ENCODE measurements at places on chromosomes 6 and 20.

DNA sequence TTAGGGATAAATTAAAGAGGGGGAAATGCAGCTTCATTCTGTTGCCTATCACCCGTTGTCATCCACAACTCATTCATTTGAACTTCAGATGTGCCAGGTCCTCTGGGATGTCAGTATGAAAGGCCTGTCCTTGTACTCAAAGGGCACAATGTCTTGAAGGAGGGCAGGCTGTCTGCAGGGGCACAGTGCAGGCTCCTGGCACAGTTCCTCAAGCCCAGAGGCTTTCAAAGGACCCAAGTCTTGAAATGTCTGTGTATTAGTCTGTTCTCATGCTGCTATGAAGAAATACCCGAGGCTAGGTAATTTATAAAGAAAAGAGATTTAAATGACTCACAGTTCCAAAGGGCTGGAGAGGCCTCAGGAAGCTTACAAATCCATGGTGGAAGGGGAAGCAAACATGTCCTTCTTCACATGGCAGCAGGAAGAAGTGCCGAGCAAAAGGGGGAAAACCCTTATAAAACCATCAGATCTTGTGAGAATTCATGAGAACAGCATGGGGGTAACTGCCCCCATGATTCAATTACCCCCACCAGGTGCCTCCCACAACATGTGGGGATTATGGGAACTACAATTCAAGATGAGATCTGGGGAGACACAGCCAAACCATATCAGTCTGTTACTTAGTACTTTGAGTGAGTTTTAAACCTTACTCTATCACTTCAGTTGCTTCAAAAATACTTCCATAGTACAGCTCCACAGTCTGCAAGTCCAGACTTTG is 9.4 kb downstream of the SNX9 start:
- peak; percentile 33 for DNase-seq

GRCh38 chr6:119881416-119881815 is 531.9 kb upstream of the MAN1A1 start:
- peak; percentile 9 for DNase-seq

- no peak for DNase-seq
Measured at GRCh38 chr20:57371363-57371762, 19.8 kb upstream of the RBM38 start.

DNA sequence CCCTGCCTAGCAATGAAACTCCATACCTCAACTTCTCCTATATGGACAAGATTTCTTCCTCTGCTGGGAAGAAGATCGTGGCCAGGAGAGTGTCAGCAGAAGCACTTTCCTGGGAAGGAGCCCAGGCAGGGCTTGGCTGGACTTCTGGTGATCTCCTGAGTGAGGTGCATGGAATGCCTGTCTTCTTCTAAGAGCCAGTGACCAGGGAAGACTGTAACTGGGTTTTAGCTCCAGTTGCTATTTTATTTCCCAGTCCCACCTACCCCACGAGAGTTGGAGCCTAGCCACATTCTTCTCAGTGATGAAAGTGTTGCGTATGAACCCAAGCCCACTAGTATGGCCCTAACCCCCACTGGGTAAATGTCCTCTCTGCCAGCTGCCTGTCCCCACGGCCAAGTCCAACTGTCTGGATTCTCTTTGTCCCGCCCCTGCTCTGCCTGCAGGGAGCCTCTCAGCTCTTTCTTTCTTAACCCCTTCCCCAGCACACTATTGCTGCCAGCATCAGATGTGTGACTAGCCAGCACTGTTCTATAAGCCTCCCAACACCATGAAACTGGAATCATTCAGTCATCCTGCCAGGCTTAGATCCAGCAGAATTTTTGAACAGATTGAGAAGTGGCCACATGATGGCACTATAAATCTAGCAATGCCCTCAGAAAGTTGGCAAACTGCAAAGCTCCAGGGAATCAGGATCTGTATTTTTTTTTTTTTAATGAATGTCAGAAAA is 69.8 kb upstream of the FAM184A start:
- DNase-seq: peak; percentile 83

- DNase-seq: peak; percentile 90
Measured at GRCh38 chr6:89034586-89035251, 45.8 kb upstream of the PNRC1 start.

GRCh38 chr6:154613137-154613676 is 102.7 kb upstream of the CNKSR3 start:
- DNase-seq: peak; percentile 58

DNA sequence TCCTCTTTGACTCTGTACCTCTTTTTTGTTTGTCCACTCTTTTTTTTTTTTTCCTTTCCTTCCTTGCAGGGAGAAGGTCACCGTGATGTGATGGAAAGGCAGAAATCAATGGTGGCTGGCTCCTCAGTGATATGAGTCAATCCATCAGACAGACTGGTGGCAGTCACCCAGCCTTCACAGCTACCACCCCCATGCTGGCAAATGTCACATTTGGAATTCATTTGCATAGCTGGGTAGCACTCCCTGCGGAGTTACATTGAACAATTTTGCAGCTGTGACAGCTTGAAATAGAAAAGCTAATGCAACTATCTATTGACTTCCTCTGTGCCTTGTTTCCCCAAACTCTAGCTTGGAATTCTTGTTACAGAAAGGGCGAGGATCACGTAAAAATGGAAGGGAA is 668.4 kb downstream of the C6orf118 start:
- no peak for DNase-seq

DNA sequence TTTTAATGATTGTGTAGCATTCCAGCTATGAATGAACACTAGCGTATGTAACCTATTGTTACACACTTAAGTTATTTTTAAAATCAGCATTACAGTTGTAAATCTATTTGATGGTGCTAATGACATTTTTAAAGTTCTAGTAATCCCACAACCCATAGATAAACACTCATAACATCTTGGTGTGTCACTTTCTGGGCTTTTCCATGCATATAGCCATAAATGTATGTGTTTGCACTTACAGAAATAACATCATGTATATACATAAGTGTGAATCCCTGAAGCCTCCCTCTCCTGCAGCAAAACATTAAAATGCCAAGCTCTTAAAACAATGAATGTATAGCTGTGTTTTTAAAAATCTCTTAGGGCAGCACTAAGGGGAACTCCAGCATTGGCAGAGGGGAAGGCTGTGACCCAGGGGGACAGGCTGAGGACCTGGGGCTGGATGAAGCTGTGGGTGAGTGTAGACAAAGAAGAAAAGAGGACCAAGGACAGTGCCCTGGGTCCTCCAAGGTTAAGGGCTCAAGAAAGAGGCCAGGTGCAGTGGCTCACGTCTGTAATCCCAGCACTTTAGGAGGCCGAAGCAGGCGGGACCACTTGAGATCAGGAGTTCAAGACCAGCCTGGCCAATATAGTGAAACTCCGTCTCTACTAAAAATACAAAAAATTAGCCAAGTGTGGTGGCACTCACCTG is 929 bp upstream of the CENPB start:
- no peak for DNase-seq

- DNase-seq: peak; percentile 22
Measured at GRCh38 chr20:51969191-51969590, 166.9 kb upstream of the SALL4 start.

DNA sequence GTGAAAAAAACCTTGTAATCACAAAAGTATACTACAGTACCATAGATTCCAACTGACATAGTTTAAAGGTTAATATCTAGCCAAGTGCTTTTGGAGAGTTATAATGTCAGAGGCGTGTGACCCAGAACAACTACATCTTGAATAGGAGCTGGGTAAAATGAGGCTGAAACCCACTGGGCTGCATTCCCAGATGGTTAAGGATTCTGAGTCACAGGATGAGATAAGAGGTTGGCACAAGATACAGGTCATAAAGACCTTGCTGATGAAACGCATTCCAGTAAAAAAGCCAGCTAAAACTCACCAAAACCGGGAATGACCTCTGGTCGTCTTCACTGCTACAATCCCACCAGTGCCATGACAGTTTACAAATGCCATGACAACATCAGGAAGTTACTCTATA is 22.4 kb upstream of the KIAA0408 start:
- DNase-seq: peak; percentile 30

DNA sequence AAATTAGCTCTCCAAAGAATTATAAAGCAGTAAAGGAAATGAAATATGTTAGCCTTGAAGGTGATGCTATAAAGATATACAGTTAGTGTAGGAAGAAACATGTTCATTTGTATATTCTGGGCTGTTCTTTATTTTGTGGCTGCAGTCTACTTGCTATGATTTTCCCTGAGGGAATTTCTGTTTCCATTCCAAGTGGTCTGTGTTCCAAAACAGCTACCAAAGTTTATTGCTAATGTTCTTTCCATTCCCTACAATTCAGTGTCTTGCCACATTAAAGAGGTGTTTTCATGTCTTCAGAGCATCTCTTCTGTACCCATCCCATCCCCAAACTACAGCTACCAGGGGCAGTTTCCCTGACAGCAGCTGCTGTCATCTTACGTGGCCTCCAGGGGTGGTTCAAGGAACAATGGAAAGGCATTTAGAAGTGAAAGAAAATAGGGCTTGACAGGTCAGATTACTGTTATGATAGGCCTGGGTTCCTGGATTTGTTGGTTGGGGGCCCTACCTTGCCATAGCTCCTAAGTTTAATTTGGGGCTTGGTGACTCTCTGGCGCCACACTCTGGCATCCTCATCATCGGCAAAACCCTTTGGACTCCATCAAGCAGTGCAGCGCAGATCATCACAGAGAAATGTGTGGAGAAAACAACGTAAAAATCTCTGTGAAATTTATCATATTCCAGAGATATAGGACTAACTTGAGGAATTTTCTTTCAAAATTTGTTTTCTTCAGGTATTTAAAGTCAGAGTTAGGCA is 33.8 kb upstream of the AIG1 start:
- peak; percentile 1 for DNase-seq

- DNase-seq: no peak
Measured at GRCh38 chr6:11902527-11902926, 109.6 kb upstream of the HIVEP1 start.

DNA sequence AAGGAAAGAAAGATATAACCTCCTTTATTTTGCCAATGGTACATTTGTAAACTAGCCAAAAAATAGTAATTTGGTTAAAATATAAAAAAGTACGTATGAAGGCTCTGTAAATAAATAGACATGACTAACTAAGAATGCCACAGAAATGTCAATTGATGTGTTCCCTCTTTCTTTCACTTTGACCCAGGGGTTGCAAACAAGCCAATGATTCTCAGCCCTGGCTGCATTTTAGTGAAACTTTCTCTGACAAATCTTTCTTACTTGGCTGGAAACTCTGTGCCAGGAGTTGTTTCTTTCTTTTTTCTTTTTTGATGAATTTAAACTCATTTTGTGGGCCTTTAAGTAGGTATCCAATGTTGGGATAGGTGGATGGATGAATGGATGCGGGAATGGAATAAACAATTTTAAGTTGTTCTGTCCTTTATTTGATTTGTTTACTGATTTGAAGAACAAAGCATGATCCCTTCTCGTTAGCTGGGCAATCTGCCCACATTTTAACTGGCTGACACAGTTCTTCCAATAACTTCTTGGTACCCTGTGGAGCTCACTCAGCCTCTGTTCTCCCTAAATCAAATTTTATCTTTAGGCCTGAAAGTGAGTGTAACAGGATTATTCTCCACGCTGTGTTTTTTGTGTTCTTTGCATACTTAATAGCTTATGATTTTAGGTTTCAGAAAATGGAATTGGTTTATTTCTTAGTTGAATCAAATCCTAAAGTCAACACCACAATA is 58.6 kb upstream of the GCLC start:
- DNase-seq: peak; percentile 21

DNA sequence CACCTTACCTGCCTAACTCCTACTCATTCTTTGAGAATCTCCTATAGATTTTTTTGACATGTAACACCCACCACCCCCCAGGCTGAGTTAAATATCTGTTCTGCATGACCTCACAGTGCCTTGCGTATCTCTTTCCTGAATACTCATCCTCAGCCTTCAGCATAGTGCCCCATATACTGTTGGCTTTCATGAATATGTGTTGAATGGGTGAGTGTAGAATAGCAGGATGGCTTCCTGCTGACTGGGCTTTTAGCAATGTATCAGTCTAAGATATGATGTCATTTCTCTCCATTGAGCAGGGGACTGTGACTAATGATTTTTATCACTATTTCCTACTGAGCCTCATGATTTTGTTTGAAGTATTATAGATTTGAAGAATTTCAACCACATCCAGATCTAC is 361.6 kb upstream of the MARCKS start:
- peak; percentile 55 for DNase-seq

DNA sequence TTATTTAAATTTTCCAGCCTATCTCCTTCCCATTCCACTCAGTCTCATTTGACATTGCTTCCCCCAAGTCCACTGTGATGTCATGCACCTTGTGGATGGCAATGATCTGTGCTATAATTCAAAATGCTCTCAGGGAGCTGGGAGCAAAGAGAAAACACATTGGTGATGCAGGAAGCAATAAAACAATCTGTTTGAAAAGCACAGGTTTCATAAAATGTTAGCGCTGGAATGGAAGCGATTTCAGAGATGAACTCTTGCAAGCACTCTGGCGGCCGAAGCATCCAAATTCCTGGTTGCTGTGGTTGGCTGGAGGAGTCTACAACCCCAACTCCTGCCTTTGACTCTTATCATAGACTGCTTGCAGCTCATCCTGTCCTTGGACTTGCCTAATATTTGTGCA is 167.0 kb downstream of the GMPR start:
- DNase-seq: no peak

- DNase-seq: no peak
Measured at GRCh38 chr6:39386487-39386886, 64.0 kb upstream of the KCNK16 start.

GRCh38 chr6:24330137-24330732 is 27.6 kb downstream of the DCDC2 start:
- no peak for DNase-seq

GRCh38 chr6:117275205-117275604 is 9.8 kb downstream of the VGLL2 start:
- no peak for DNase-seq

- DNase-seq: no peak
Measured at GRCh38 chr6:6569096-6569810, 19.3 kb upstream of the LY86 start.

All from AG10803 (cell line).